8988T (cell line): ENCODE measurements at places on chromosomes 16 and 17.

DNA sequence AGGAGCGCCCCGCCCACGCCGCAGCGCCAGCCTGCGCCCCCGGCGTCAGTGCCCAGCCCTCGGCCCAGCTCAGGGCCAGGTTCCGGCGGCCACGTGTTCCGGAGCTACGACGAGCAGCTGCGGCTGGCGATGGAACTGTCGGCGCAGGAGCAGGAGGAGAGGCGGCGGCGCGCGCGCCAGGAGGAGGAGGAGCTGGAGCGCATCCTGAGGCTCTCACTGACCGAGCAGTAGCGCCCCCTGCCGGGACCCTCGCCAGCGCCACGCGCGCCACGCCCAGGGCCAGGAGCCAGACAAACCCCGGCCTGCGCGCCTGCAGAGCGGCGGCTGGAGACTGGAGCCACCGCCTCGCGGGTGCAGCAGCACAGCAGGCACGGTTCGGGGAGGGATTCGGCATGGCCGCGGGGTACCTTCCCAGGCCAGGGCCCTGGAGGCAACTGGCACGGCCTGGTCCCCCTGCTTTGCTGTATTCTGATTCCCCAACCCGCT, 9.3 kb downstream of the CORO6 start:
- no peak for DNase-seq

DNA sequence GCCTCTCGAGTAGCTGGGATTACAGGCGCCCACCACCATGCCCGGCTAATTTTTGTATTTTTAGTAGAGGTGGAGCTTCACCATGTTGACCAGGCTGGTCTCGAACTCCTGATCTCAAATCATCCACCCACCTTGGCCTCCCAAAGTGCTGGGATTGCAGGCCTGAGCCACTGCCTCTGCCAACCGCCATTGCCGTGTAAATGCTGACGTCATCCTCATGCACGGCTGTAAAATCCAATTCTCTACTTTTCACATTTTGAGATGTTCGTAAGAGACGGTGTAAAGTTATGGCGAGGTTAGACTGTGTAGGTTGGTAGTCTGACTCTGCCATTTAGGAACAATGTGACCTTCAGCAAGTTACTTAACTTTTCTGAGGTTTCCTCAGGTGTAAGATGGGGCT, 1.7 kb upstream of the DNAJA2 start:
- no peak for DNase-seq

DNA sequence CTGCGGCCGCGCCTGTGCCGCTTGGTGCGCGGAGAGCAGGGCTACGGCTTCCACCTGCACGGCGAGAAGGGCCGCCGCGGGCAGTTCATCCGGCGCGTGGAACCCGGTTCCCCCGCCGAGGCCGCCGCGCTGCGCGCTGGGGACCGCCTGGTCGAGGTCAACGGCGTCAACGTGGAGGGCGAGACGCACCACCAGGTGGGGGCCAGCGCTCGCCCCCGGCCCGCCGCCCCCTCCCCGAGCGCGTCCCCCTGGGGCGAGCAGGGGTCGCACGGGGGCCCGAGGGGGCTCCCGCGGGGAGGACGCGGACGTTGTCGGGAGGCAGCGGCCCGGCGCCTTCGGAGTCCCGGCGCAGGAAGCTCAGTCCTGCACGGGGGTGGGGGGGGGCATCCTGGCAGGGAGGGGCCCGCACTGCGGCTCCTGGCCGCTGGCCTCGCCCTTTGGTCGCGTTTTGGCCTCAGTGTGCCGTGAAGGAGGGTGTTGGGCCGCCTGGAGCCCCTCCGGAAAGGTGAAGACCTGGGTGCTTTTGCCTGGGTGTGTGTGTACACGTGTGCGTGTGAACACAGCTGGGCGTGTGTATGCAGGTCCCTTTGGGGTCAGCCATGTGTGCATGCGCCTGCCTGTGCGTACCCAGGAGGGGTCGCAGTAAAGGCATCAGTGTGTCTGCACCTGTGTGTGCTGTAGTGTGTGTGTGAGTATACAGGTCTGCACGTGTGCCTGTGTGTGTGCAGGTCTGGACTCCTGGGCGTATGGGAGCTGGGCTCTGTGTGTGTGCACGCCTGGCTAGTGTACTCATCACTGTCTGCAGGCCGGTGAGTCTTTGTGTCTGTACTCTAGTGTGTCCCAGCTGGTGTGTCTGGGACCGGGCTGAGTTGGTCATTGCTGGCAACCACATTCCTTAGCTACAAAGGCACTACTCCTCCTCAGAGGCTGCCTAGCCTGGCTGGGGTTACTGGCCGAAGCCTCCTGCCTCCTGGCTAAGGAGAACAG, 615 bp downstream of the NHERF2 start:
- DNase-seq, result no peak

- no peak for DNase-seq
These were observed 228.4 kb downstream of the CPPED1 start for GRCh38 chr16:12575288-12575687.

DNA sequence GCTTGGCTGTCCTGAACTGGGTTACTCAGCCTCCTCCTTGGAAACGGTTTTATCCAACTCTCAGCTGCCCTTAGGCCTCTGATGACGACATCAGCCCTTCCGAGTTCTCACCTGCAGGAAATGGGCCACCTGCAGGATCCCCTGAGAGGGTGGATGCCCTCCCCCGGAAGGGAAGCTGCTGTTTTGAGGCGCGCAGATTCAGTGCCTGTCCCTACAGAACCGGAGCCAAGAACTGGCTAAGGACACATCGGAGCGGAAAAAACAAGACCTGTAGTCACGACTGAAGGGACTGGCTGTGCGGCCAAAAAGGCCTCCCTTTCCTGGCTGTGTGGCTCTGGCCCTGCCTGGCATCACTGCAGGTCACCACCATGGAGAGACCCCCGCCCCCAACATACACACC, 11.7 kb upstream of the C16orf95 start:
- no peak for DNase-seq

DNA sequence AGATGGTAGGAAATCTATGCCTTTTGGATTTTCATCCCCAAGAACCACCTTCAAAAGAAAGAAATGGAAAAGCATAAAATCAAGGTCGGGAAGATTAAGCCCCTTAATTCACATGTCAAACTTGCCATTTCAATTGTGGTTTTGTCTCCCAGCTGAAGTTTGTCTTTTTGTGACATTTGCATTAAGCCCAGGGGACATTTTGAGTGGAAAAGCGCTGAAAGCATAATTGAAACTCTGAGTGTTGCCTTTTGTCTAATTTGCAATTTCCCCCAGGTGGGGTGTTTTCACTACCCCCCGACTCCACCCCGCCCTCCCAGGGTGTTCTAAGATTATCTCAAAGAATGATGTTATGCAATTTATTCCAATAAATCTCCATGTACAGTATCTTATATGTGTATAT, 396.2 kb downstream of the CDH13 start:
- DNase-seq, result no peak

DNA sequence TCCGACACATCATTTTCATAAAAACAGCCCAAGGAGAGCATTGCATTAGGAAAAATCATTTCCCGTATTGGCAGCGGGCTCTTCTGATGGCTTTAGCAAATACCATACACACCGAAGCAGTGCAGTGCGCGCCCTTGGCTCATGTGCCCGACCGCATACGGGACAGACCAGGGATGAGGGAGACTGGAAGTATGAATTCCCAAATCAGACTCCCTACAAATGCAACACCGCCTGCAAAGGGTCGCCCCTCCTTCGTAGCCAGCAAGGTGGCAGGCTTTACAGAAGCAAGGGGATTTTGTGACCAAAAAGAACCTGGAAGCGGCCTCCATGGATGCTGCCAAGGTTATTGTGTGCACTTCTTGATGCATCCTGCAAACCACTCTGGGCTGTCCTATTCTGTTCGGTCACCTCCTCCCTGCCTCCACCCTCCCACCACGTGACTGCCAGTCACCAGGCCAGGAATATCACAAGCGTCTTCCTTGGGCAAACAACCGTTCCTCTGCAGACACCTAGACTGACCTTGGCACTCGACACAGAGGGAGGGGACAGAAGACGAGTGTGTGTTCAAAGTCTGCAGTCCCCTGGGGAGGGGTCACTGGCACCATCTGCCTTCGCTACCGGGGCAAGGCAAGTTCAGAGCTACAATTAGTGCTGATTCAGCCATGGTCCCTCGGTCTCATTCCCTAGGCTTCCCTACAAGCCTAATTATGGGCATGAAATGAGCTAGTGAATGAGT, 460.4 kb downstream of the SLC39A11 start:
- DNase-seq, result no peak

DNA sequence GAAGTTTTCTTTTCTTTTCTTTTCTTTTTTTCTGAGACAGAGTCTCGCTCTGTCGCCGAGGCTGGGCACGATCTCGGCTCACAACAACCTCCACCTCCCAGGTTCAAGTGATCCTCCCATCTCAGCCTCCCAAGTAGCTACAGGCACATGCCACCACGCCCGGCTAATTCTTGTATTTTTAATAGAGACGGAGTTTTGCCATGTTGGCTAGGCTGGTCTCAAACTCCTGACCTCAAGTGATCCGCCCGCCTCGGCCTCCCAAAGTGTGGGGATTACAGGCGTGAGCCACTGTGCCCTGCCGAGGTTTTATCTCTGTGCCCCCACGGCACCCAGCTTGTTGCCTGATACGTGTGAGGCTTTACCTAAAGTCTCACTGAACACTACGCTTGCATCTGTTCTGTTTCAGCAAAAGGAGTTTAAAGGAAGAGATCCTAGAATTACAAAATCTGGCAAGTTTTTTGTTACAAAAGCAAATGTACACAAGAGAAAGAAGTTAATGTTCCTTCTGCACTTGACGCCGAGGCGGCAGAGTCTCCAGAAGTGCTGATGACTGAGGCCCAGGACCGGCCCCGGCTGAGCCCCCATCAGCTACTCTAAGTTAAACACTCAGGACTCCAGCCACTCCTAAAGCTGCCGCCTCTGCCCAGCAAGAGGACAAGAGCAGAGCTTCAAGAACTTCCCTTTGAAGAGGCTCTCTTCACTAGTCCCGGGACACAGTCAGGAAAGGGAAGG, 9.2 kb downstream of the ABCA3 start:
- no peak for DNase-seq

DNA sequence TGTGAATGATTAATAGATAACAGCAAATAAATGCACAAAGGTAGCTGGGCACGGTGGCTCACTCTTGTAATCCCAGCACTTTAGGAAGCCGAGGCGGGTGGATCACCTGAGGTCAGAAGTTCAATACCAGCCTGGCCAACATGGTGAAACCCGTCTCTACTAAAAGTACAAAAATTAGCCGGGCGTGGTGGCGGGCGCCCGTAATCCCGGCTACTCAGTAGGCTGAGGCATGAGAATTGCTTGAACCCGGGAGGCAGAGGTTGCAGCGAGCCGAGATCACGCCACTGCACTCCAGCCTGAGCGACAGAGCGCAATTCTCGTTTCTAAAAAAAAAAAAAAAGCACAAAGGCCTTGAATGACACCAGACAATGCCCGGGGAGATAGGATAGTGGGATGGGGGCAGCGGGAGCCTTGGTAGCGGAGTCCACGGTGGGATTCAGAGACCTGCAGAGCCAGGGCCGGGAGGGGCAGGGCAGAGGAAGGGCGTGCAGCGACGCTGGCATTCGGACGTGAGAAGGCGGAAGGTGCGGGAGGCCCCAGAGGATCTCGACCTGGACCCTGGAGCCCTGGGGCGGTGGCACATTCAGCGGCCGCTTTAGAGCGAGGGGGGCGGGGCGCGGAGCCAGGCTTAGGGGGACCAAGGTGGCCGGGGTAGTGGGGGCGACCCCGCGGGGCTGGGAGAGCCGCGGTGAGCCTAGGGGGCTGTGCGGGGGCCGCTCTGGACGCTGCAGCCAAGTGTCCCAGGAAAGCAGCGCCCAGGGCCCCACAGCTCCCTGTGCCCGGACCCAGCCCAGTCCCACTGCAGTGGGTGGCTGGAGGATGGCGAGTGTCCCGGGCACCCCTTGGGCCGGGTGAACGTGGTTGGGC, 999 bp upstream of the FLYWCH2 start:
- no peak for DNase-seq

DNA sequence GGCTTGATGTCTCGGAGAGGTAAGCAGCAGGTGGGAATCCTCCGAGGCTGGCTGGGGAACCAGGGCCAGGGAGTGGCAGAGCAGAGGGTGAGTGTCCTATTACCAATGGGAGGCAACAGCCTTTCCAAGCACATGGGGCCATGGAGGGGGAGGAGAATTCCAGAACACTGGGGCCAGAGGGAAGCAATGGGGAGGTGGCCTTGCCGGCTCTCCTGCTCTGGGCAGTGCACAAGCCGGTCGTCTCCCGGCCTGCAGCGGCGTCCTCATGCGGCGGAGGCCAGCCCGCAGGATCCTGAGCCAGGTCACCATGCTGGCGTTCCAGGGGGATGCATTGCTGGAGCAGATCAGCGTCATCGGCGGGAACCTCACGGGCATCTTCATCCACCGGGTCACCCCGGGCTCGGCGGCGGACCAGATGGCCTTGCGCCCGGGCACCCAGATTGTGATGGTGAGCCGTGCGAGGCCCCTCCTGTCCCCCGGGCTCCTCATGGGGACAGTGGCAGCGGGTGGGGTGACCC, 21.9 kb downstream of the SGSH start:
- DNase-seq, result no peak

DNA sequence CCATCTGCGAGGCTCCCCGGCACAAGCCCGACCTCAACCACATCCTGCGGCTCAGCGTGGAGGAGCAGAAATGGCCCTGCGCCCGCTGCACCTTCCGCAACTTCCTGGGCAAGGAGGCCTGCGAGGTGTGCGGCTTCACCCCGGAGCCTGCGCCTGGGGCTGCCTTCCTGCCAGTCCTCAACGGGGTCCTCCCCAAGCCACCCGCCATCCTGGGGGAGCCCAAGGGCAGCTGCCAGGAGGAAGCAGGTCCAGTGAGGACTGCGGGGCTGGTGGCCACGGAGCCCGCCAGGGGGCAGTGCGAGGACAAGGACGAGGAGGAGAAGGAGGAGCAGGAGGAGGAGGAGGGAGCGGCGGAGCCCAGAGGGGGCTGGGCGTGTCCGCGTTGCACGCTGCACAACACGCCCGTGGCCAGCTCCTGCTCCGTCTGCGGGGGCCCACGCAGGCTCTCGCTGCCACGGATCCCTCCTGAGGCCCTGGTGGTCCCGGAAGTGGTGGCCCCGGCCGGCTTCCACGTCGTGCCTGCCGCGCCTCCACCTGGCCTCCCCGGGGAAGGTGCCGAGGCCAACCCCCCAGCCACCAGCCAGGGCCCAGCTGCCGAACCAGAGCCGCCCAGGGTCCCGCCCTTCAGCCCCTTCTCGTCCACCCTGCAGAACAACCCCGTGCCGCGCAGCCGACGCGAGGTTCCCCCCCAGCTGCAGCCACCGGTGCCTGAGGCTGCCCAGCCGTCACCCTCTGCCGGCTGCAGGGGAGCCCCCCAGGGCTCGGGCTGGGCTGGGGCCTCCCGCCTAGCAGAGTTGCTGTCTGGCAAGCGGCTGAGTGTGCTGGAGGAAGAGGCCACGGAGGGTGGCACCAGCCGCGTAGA, 13.1 kb upstream of the PRR35 start:
- DNase-seq, result no peak

DNA sequence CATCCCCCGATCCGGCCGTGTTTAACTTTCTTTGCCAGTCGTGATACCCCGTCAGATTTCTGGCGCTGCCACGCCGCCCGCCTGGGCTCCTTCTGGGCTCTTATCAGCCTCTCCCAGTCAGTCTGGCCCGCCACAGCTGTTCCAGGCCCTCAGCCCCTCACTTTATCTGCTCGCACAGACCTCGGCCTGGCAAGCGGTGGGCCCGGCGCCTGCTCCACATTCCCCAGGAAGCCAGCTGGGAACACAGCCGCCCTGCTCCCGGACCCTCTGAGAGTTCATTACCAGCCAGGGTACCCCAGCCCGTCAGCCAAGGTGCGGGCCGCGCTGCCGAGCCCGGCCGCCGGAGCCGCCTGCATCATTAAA, 157.5 kb downstream of the ZNF423 start:
- DNase-seq, result no peak

- DNase-seq, result no peak
These were observed 128.4 kb upstream of the GOT2 start for GRCh38 chr16:58862334-58863021.
